Left renal cortex interstitium (tissue), 4 donors: ENCODE measurements at places on chromosomes 6 and 20. TPM values are rescaled to one million over a fixed set of nuclear protein-coding genes. Genes with fewer than 3 reads are reported as not detected.

PDE10A gene
- polyA plus RNA-seq: 17.5 TPM

GRCh38 chr6:151440930-151441329 is 11.0 kb downstream of the RMND1 start:
- DNase-seq: no peak

DNA sequence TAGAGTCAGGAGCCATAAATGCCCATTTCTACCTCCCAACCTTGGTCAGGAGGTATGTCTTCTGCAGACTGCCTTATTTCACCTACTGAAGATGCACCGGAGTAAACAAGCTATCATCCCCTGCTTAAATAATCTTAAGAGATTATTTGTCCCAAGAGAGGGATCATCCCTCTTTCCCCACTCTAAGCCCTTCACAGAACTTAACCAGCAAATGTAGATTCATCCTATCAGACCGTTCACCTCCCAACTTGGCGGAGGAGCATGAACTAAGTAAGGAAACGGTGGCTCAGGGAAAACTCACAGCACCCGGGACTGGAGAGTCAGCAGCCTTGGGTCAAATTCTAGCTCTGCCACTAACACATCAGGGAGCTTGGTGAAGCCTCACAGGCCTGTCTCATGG is 115.3 kb downstream of the TRERF1 start:
- DNase-seq: no peak

GRCh38 chr6:62746161-62746560 is 460.1 kb upstream of the KHDRBS2 start:
- no peak for DNase-seq

GRCh38 chr6:137246791-137247202 is 27.6 kb upstream of the IFNGR1 start:
- no peak for DNase-seq

GRCh38 chr20:34179637-34180360 is 61.4 kb upstream of the ASIP start:
- DNase-seq: no peak

DNA sequence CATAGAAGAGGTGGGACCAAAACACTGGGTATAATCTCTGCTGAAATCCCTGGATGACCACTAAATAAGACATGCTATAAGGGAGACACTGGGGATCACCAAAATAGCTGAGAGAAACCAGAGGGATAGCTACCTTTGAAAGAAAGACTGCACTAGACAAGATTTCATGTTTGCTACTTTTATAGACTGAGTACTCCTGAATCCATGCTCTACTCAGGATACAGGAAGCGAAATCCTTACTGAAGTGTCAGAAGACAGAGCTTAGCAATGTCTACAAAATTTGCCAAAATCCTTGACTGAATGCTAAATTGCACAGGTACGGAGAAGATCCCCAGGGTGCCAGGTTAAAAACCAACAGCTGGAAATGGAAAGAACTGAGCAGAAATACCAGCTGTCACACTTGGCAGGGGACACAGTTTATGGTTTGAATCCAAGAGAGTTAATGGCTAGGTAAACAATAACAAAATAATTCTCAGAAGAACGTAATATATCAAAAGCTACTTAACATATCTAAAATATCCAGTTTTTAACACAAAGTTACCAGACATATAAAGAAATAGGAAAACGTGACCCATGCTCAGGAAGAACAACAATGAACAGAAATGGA is 125.4 kb downstream of the MAN1A1 start:
- DNase-seq: no peak

DNA sequence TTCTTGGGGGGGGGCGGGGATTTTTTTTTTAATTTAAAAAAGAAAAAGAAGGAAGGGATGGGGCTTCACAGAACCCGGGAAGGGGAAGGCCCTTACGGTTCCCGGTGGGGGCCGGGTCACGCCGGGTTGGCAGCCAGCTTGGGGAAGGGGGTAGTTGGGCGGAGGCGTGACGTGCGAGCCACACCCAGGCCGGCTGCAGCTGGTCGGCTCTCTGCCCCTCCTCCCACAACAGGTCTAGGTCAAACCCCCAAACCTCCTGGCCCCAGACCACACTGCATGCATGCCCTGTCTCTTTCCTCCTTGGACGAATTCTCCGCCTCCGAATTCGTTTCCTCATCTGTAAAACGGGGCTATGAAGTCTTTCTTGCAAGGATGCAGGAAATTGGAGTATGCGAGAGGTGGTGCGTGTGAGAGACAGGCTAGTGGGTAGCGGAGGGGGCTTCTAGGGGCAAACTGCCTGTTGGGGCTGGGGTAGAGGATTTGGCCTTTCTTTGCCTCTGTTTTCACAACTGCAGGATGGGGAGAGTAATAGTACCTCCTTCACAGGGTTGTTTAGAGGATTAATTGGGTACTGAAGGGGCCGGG is 828 bp downstream of the HCK start:
- no peak for DNase-seq

DNA sequence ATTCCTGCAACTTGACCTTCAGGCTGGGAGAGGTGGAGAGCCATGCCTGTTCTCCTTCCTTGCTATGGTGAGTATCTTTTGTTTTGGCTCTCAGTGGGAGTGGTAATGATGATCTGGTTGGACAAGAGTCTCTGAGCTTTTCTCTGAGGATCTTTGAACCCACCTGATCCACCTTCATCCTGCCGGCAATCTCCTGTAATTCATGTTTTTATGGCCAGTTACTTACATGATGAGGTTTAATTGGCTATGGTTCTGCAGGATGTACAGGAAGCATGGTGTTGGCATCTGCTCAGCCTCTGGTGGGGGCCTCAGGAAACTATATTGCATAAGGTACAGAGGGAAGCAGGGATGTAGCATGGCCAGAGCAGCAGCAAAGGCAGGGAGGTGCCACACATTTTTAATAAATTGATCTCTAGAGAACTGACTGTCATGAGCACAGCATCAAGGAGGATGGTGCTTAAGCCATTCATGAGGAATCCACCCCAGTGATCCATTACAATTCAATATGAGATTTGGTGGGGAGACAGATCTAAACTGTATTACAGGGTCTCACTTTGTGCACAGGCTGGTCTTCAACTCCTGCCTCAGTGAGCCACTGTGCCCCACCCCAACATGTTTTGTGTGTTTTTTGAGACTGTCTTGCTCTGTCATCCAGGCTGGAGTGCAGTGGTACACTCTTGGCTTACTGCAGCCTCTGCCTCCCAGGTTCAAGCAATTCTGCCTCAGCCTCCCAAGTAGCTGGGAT is 10.0 kb downstream of the HSPA1B start:
- DNase-seq: no peak
